Activated T-helper 2 cell treated with anti-CD3 and anti-CD28 coated beads, Interferon-gamma antibody, Interleukin-2, Interleukin-4, amounts not matched to agents 10 μg/mL and 5 μg/mL and 100 μg/mL, durations not matched to agents 14 hours and 24 hours and 36 hours (primary cell): ENCODE measurements at places on chromosomes 13 and 19. TPM values are rescaled to one million over a fixed set of nuclear protein-coding genes. Genes with fewer than 3 reads are reported as not detected.

The KLF2 gene
- 2.4 and 2.7 TPM in 2 replicates for total RNA-seq

DNA sequence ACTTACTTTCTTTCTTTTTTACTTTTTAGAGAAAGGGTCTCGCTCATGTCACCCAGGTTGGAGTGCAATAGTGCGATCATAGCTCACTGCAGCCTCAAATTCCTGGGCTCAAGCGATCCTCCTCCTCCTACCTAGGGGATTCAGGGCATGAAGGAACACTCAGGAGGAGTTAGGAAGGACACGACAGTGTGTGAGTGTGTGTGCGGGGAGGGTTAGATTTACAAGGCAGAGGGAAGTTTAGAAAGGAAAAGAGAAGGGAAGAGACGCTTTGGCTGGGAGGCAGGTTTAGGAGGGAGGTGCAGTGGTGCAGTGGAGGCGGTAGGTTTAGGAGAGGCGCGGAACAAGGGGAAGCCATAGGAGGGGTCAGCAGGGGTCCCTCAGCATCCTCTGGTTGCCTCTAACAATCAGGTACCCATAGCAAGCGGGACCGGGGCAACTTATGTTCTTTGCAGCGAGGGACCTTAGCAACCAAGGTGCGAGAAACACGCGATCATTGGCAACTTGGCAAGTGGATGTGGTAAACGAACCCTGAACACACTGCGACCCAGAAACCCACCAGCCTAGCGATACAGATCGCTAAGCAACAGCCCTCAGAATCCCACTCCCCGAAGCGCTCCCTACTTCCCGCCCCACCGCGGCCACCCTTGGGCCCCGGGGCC, 501 bp downstream of the SIRT2 start:
- no peak for DNase-seq

The ZSCAN18 gene
- 3.0 TPM in 2 replicates for total RNA-seq

DNA sequence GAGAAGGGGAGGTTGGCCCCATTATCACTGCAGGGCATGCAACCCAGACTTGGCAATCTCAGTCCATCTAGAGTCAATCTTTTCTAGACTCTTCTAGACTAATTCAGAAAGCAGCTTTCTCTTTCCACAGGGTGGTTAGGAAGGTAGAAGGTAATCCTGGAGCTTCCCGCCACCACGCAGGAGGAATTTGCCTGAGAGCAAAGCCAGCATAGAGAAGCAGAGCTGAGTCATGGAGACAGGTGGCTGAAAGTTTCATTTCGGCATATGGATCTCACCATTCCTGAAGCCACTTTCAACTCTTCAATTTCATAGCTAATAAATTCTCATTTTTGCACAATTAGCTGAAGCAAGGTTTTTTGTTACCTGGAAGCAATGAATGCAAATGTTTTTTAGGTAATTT, 29.0 kb upstream of the FFAR2 start:
- no peak for DNase-seq

DNA sequence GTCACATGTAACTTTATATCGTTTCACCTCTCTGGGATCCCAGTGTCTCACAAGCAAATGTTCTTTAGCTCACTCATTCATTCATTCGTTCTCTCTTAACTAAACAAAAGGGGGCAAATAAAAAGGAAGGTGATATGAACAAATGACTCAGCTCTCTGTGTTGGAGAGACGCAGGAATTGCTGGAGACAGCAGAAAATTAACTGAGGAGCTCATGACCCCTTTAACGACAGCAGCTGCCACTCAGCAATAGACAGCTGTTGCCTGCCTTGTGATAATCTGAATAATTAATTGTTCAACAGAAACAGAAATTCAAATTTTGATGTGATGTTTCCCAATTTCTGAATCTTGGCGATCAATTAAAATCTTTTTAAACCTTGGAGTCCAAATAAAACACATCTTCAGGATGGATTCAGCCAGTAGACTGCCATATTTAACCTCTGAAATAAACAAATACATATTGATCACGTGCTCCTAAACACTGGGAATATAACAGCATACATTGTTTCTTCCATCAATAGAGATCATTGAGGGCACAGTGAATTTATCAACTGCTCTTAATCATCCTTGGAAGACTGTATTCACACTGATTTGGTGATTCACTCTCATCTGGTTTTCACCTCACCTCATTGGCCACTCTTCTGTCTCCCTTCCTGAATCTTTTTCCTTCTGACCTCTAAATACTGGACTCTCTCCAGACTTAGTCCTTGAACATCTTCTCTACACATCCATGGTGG, 63.3 kb downstream of the MBNL2 start:
- DNase-seq, result no peak

DNA sequence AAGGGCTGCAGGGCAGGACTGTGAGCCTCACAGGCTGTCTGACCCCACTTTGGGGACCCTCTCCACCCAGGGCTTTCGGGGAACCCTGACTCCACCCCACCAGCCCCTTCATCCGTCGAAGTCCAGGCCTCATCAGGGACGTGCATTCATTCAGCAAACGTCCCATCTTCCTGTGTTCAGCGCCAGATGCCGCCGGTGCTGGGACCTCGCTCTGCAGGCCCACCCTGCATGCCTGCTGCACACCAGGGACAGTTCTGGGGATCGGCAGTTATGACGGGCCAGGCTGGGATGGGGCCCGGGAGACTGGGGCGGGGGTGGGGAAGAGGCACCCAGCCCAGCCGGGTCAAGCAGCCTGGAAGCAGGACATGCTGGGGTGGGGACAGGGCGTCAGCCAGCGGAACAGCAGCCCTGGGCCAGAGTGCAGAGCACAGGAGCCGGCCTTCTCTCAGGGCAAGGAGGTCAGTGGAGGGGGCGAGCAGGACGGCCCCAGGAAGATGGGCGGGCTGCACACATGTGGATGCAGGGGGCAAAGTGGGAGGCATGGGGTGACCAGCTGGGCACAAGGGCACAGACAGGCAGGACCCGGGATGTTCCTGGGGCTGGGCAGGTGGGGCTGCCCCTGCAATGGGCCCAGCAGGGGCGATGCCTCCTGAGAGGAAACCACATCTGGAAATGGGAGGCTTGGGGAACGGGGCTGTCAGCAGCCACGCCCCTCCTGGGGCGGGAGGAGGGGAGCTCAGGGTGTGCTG, 5.1 kb downstream of the GAMT start:
- no peak for DNase-seq
